NCI-H1105 treated with DMSO at 0.1 percent for 48 hours (cell line): ENCODE measurements at places on chromosomes 7 and 10.

- no peak for DNase-seq
Measured at GRCh38 chr10:96229568-96230030, 41.8 kb downstream of the BLNK start.

DNA sequence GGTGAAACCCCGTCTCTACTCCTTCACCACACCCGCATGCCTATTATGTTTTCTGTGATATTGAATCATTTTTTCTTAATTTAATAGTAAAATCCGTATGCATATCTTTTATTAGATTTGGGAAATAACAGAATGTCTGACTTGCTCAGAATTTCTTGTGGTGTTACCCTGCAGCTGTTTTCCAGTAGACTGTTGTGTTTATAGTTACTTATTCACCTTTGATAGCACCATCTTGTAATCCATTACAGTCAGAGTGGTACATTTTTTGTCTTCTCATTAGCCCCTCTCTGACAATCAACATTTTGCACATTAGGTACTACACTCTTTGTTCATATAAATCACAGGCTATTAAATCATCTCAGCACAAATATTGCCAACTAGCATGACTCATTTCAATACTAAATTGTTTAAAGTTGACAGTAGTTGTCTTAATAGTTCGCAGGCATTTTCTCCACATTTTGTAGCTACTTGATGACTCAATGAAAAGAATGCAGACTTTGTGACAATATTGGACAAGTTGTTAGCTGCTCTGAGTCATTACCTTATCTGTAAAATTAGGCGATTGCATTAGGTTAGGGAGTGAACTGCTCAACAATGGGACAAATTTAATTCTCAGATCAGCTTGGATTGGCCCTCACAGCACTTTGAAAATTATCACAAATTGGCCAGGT, 17.8 kb upstream of the SLC16A12 start:
- DNase-seq, result no peak

GRCh38 chr7:36085096-36085495, 68.0 kb upstream of the EEPD1 start:
- no peak for DNase-seq

GRCh38 chr7:77391230-77391629, 24.9 kb downstream of the GSAP start:
- no peak for DNase-seq

DNA sequence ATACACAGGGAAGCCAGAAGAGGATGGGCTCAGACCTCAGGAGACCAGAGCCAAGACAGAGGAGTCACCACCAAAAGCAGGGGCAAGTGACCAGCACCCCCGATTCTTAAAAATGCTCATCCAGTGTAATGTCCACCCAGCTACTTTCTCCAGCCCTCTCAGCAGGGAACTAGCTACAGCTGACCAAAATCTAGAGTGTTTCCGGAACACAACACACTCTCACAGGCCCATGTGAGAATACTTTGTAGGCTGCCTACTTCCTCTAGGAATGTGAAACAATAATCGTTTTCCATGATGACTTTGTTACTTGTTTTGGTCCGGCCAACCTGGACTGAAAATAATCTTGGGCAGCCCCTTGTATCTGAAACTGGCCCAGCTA, 14.5 kb downstream of the PSAP start:
- no peak for DNase-seq
